ENCODE measurements at places on chromosomes 2 and 18. TPM values are rescaled to one million over a fixed set of nuclear protein-coding genes. Genes with fewer than 3 reads are reported as not detected.

- no peak overlapping the region for H3K27ac ChIP-seq
- no peaks in the 10 kb centered on the region for H3K27me3 ChIP-seq
- H3K4me1 ChIP-seq: peaks cover 6% of the 10 kb centered on the region
Observed at GRCh38 chr2:54107455-54107764, 8.0 kb upstream of the ACYP2 start.

IL18RAP gene
- 4.8 TPM for total RNA-seq

CRIM1 gene
- total RNA-seq: 63.2 TPM

IL1R1 gene
- 43.2 TPM for total RNA-seq

DNA sequence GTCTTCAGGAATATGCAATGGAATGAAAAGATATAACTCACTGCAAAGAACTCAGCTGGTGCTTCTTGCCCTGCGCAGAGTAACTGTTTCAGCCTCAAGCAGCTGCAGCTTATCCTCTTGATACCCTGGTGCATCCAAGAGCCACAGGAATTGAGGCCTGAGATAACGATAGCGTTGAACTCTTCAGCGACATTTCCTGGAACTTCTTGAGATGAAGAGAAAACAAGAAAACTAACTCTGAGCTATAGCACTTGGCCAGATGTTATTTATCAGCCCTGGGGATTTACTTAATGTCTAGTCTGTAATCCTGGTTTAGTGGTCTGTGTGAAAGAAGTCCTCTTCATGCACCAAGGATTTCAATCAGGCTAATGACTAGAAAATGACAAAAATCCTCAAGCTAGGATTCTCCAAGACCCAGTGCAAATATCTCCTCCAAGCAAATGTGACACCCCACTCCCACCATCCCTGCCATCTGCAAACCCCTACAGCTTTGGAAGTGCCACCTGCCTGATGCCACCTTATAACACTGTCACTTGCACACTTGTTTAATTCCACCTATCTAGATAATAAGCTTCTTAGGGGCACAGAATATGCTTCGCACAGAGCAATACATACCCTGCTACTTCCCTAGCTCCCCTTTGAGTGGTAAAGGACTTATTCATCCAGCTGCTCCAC is 40.6 kb downstream of the EHD3 start:
- no peak for DNase-seq
- no peaks in the 10 kb centered on the region for H3K36me3 ChIP-seq
- H3K27ac ChIP-seq: no peak overlapping the region
- H3K4me1 ChIP-seq: no peaks in the 10 kb centered on the region

NT5DC4 gene
- total RNA-seq: not detected

- H3K27ac ChIP-seq: no peak overlapping the region
- H3K4me1 ChIP-seq: no peaks in the 10 kb centered on the region
- H3K36me3 ChIP-seq: no peaks in the 10 kb centered on the region
- H3K27me3 ChIP-seq: no peaks in the 10 kb centered on the region
- no peak for DNase-seq
- no peak overlapping the region for H3K4me3 ChIP-seq
Observed at GRCh38 chr2:238080518-238080917, 19.6 kb upstream of the ESPNL start.

Data from Peyer's patch (tissue), 4 donors.